GM18507 (cell line): ENCODE measurements at places on chromosomes 7 and 10.

- no peak for DNase-seq
These were observed 116.5 kb downstream of the SVOPL start for GRCh38 chr7:138584696-138585095.

DNA sequence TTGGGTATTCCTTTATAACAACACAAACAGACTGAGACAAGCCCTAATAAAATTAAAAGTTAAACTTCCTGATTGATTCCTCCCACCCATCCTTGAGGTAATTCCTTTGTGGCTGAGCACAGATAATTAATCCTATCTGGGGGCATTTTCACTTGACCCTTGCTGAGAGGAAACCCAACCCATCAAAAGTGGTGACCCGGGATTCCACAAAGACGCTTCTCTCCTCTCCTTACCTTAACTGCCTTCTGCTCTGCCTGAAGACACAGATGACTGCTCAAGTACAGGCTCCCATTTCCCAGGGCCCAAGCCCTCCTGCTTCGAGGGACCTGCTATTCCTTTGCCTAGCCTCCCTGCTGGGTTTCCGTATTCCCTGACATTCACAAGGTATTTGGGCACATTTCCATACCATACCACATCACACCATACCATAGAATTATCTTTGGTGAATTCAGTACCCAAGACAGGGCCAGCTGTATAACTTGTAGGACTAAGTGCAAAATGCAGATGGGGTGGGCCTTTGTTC, 9.8 kb upstream of the MAPK8 start:
- DNase-seq, result no peak

- no peak for DNase-seq
These were observed 1.5 kb downstream of the MKX start for GRCh38 chr10:27743877-27744801.

- no peak for DNase-seq
These were observed 182.5 kb downstream of the LRMDA start for GRCh38 chr10:75613685-75614504.

DNA sequence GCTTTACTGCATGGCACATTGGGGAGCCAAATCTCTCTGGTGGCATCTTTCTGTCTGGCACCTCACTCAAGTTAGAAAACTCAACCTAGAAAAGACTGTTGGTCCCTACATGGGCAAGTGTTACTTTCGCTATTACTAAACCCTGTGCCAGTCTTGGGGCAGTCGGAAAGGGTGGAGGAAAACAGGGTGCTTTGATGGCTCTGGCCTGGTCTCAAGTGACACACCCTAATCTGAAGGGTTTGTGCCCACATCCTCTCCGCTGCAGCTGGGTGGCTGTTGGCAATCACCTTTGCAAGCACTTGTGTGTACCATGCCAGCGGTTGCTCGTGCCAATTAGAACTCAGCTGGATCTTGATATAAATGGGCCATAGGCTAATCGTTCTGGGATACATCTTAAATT, 159.8 kb upstream of the ITGB1 start:
- DNase-seq, result no peak
